ENCODE measurements at places on chromosomes 3 and 15. TPM values are rescaled to one million over a fixed set of nuclear protein-coding genes. Genes with fewer than 3 reads are reported as not detected.

The FANCD2OS gene
- not detected for total RNA-seq

The GOLGA6L10 gene
- 2.2 TPM for total RNA-seq

GRCh38 chr3:123712077-123712860, 127.4 kb upstream of the HACD2 start:
- no peaks in the 10 kb centered on the region for H3K36me3 ChIP-seq
- no peak for DNase-seq
- H3K27ac ChIP-seq: no peak overlapping the region
- H3K27me3 ChIP-seq: no peaks in the 10 kb centered on the region

DNA sequence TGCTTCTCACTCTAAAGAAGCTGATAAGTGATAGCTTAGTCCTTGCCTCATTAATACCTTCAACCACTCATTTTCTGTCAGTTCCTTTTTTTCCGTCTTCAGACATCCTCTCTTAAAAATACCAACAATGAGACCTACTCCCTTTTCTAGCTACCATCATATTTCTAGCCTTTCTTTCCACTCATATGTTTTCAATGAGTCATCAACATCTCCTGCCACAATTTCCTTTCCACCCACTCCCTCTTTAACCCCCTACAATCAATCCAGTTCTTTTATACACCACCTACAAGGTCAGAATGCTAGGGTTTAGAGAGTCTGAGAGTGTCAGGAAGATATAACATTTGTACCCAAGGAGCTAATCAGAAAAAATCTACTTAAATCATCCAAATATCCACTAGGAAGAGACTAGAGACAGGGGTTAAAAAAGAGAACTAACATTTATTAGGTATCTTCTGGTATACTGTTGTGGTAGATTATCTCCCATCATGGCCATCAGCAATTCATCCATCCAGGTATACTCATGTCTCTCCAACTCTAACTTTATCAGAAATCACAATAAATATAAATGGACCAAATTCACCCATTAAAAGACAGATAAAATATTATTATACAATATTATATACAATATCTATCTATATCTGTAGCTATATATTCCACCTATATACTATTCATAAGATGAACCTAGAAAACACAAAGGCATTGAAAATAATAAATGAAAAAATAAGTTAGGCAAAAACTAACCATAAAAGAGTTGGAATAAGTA, 42.5 kb downstream of the MYLK start:
- no peak overlapping the region for H3K4me3 ChIP-seq
- H3K27ac ChIP-seq: no peak overlapping the region
- no peaks in the 10 kb centered on the region for H3K36me3 ChIP-seq

- H3K27me3 ChIP-seq: peaks cover 59% of the 10 kb centered on the region
- H3K4me1 ChIP-seq: no peaks in the 10 kb centered on the region
- no peak overlapping the region for H3K4me3 ChIP-seq
- no peak overlapping the region for H3K27ac ChIP-seq
- H3K36me3 ChIP-seq: no peaks in the 10 kb centered on the region
- no peak for DNase-seq
These were observed 69.8 kb downstream of the ISG20 start for GRCh38 chr15:88708655-88709054.

DNA sequence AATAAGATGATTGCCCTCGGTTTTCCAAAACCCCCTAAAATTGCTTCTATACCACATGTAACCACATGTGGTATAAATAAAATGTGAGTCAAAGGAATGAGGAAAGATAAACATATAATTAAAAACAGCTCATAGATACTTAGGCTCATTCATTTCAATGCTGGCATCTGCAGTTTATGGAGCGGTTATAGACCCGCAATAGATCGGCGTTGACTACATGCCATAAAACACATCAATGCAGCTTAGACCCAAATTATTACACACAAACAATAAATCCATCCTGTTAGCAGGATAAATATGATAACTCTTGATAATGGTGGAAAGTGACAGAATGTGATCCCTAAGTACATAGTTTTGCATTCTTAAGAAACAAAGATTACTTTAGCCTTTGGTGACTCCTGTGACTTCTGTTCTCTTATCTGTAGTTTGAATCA, 143.7 kb downstream of the NR2F2 start:
- H3K27me3 ChIP-seq: peaks cover 33% of the 10 kb centered on the region
- no peak overlapping the region for H3K4me3 ChIP-seq
- no peaks in the 10 kb centered on the region for H3K4me1 ChIP-seq
- DNase-seq: no peak

The CD276 gene
- 3.6 TPM for total RNA-seq

The CRABP1 gene
- 0.40 TPM for total RNA-seq

- no peaks in the 10 kb centered on the region for H3K27me3 ChIP-seq
- H3K4me3 ChIP-seq: no peak overlapping the region
- H3K36me3 ChIP-seq: no peaks in the 10 kb centered on the region
- DNase-seq: peak; percentile 12
These were observed 26.3 kb downstream of the DPH6 start for GRCh38 chr15:35519541-35520149.

DNA sequence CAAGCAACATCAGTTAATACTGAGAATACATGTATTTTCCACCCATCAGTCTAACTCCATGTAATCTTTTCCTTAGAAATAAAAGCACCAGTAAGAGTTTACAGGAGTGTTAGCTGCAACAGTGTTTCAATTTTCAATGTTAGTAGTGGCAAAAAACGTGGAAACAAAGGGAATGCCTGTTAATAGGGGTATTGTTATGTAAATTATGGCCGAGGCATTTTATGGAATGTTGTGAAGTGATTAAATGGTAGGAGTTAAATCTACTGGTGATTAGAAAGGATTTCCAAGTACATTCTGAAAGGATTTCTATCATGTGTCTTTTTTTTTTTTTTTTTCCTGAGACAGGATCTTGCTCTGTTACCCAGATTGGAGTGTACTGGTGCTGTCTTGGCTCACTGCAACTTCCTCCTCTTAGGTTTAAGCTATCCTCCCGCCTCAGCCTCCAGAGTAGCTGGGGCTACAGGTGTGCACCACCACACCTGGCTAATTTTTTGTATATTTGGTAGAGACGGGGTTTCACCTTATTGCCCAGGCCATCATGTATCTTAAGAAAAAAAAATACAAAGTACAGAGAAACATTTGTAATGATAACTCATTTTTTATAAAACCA, 6.6 kb downstream of the ATP6V1A start:
- no peak for DNase-seq
- H3K36me3 ChIP-seq: no peaks in the 10 kb centered on the region
- H3K27ac ChIP-seq: no peak overlapping the region
- no peak overlapping the region for H3K4me3 ChIP-seq

DNA sequence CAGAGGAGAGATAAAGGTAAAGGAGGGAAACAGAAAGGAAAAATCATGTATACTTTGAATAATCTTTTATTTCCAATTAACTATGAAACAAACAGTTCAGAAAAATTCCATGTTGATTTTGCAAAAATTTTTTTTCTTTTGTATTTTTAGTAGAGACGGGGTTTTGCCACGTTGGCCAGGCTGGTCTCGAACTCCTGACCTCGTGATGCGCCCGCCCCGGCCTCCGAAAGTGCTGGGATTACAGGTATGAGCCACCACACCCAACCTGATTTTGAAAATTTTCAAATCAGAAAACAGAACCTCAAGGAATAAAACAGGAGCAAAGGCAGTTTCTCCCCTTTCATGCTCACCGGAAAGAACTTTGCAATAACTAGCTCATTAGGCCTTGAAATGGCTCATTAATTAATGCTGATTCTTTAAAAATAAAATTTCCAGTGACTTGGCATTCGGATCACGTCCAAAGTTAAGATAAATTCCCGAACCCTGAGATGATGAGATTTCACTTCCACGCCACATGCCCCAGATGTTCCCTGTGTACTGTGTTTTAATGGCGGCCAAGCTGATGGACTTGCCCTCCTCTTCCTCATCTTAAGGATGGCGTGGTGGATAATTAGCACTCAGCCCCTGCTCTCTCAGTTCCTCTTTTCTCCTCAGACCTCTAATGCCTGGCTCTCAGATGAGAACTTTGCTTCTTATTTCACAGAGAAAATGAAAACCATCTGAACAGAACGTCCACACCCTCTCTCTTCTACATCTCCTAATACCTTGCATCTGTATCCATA, 10.8 kb downstream of the BCL2L10 start:
- DNase-seq: no peak
- no peak overlapping the region for H3K4me3 ChIP-seq
- no peaks in the 10 kb centered on the region for H3K27me3 ChIP-seq

The PROS1 gene
- total RNA-seq: 22.6 TPM

The CD86 gene
- 0.16 TPM for total RNA-seq

- H3K4me3 ChIP-seq: no peak overlapping the region
- H3K27me3 ChIP-seq: 0 out of 2 replicates have a peak, but pooled peaks cover 4% of the 10 kb centered on the region
- no peak overlapping the region for H3K27ac ChIP-seq
- no peak for DNase-seq
- H3K36me3 ChIP-seq: no peaks in the 10 kb centered on the region
- H3K4me1 ChIP-seq: no peaks in the 10 kb centered on the region
These were observed 127.7 kb downstream of the SHQ1 start for GRCh38 chr3:72720566-72720965.

The SLC12A8 gene
- not detected for total RNA-seq

DNA sequence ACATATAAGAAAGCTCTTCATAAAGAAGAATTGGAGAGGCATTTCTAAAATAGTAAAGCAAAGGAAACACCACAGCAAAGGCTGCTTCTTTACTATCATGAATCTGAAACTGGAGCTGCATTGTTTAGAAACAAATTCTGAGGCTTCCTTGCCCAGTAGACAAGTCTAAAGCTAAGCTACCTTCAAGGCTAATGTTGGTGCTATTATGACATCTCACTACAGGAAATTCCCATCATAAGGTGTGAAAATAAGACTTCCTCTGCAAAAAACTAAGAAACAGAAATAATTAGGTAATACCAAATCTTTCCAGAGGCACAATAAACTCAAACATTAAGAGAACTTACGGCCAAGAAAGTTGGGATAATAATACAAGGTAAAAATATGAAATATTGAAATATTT, 89.9 kb upstream of the P3H2 start:
- no peak for DNase-seq
- H3K4me3 ChIP-seq: no peak overlapping the region
- no peak overlapping the region for H3K27ac ChIP-seq
- no peaks in the 10 kb centered on the region for H3K36me3 ChIP-seq

GRCh38 chr3:65569129-65569528, 469.6 kb downstream of the MAGI1 start:
- DNase-seq: no peak
- H3K4me3 ChIP-seq: no peak overlapping the region
- H3K27ac ChIP-seq: no peak overlapping the region
- no peaks in the 10 kb centered on the region for H3K36me3 ChIP-seq
- H3K27me3 ChIP-seq: no peaks in the 10 kb centered on the region

The LMOD3 gene
- not detected for total RNA-seq

Data from K562 (cell line).